NK-92 treated with Interleukin-12 subunit alpha and Interleukin-12 subunit beta, amount 100 ng/mL, for 24 hours (cell line): ENCODE measurements at places on chromosomes 5 and 9.

DNA sequence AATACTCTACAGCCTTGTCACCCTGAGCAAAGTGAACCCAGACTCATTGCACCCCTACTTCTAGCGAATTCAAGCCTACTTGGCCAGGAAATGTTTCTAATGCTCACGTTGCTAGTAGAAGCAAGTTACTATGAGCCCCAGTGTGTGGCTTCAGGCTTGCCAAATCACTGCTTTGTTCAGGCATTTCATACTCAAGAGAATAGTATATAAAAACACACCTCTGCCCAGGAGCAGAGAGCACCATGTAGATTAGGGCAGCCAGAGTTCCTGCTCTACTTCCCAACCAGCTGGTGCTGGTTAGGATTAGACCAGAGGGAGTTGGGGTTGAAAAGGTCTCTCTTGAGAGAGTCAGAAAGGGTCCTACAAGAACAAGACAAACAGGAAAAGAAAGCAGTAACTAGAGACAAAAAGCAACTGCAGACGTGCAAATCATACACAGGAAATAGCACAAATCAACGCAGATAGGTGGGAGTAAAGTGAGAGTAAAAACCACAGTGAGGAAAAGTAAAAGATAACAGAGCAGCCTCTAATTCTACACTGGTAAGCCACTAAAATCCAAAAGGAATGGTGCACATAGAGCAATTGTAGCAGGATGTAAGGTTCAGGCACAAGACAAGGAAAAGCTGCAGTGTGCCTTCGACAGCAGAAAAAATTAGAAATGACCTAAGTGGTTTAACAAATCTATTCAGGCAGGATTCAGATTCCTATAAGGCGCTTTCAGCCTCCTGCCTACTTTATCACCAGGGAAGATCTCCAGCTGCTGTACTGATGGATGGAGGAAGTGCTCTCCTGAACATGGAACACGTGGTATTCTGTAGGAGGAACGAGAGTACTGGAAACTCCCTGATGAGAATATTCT is 49.6 kb upstream of the KIF2A start:
- DNase-seq: no peak

DNA sequence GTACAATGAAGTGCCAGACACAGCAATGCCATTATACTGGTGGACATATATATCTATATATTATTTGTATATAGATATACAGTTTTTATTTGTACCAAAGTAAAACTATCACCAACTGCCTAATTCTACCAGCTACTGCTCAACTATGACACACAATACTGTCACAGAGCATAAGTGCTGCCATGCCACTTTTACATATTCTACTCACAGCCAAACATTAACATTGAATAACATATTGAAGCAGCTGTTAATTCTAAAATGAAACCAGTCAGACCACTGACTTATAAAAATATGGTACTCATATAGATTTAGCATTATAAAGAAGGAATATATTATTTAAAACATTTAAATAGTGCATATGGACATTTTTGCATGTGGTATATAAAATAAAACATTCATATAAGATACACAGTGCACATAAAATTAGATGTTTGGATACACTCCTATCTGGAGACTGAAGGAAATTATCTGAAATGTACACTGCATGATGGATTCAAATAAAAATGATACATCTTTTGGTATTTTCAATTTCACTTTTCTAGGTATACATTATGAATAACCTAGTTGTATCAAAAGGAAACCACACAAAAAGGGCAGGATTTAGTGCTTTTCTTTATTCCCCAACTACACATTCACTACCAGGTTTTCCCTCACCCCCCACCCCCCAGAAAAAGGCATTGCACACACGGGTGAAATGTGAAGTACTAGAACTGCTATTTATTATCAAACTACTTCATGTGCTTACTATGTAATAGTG is 48.9 kb downstream of the PKD2L2 start:
- DNase-seq: no peak

DNA sequence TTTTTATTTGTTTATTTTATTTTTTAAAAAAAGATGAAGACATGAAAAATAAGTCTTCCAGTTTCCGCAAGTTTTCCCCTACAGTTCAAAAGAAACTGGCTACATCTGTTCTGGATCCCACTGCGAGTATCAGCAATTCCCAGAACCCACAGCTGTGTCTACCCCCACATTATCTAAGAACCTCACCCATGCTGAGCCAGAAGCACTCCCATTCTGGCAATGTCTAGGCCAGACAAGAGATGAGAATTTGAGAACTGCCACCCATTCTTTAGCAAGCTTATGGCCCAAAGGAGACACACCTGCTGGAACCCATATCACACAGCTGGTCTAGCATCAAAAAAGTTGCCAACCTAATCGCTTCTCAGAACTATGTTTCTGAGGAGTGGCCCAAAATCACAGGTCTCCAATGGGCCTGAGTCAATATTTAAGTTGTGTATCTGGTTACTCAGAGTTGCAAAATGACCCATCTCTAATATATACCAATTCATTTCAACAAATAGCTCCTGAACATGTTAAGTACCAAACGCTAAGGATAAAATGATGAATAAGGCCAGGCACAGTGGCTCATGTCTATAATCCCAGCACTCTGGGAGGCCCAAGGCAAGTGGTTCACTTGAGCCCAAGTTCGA is 27.1 kb downstream of the MTMR12 start:
- no peak for DNase-seq

GRCh38 chr5:76292620-76293322 is 110.3 kb upstream of the IQGAP2 start:
- DNase-seq: no peak

DNA sequence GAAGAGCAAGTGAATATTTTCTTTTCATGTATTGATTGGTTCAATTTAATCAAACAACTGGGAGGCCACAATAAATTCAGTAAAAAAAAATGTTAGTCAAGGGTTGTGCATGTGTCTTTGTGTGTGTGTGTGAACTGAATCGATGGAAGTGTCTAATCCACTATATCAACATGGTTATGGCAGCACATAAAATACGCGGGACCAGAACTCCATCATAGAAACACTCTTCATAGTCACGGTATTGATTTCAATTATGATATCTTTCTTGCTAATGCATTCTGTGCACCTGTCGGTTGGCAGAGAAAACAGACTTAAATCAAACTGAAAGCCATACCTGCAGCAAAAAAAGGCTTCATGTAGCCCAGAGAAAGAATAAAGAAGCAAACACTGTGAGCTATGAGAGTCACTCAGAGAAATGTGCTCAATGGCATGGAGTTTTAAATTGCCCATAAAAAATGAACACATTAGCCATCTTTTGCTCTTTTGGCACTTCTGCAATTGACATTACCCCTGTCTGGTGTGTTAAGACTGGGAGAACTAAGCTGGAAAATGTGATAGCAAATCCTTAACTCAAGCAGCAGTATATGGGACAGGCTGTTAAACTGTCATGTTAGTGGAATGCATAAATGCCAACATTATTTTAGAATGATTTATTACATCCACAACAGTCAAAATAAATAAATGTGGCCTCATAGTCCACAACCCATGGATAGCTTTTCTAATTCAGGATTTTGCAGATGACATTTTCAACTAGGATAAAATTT is 642.4 kb upstream of the C9orf72 start:
- no peak for DNase-seq

GRCh38 chr5:55903121-55903701 is 52.1 kb downstream of the IL31RA start:
- no peak for DNase-seq

DNA sequence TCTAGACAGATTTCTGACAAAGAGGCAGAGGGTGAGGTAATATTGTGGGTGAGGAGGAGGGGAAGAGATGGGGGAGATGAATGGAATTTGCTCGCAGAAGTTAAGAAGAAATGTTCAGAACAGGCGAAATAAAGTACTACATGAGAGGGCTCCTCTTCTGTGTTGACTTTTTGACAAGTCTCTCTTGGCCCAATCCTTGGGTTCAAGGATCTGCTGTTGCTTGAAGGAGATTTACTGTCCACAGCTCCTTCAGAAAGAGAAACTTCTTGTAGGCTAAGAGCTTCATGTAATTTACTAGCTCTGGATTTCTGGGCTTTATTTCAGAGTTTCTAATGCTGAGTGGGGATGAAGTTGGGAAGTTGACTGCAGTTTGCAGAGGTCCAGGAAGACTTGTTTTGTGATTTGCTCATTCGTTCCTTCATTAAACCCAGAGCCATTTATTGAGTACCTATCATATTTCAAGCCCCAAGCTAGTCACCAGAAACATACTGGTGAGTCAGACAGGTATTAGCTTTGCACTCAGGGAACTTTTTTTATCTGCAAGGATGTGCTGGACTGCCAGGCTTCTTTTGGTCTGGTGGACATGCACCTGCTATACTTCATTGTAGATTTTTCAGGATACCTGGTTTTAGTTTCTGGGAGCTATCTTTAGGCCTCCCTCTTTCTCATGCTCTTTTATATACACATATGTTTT is 402.9 kb upstream of the CLINT1 start:
- no peak for DNase-seq

GRCh38 chr9:95067897-95068296 is 249.6 kb downstream of the FANCC start:
- DNase-seq: no peak

DNA sequence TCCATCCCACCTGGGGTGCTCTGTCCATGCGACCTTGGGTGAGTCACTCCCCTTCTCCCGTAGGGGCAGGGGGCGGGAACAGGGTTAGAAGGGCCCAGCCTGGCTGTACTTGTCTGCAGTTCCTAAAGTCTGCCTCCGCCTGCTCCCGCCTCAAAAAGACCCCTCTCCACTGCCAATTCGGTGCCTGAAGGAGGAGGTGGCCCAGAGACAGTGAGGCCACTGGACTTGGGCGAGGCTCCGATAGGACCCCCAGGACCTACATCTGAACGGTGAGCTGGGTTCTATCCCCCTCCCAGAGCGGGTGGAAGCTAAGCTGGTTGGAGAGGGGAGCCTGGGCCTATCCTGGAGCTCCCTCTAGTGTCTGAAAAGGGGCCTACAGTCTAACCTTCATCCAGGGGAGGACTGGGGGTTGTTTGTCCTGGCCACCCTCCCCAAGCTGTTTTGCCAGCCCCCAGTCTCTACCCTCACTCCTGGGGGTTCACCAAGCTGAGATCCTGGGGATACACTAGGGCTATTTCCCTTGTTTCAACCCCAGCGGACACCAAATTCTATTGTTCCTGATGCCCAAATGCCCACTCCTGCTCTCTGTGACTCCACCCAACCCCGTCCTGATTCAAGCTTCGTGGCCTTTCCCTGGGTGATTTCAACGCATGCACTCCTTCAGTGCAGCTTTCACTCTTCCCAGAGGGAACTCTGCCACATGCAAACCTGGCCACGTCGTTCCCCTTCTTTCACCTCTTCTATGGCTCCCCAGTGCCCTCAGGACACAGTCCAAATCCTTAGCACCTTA is 6.1 kb upstream of the CRB2 start:
- DNase-seq: peak; percentile 13

- DNase-seq: no peak
Observed at GRCh38 chr5:44384816-44385215, 4.4 kb downstream of the FGF10 start.

GRCh38 chr9:114505187-114506081 is at the start of gene WHRN:
WHRN (minus strand) TSS chr9:114505473; CDS start chr9:114504801, 672 bp downstream.
- DNase-seq: no peak

- no peak for DNase-seq
Observed at GRCh38 chr5:175809531-175810121, 61.8 kb upstream of the CPLX2 start.

GRCh38 chr5:153276151-153276550 is 214.3 kb upstream of the GRIA1 start:
- DNase-seq: no peak

DNA sequence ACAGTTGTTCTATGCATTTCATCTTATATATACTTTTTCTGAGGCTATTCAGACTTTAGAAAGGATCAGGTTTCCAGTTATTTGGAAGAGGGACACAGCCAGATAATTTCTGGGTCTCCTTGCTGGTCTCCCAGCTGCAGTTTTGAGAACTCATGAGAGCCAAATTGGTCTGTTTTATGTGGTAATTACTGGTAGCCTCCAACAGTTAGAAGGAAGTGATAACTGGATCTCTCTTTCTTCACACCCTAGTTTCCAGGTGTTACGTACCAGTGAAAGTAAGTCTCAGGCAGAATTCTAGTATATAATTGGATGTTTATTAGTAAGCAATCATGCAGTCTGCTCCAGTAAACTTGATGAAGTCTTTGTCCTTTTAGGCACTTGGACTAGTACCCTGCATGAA is 63.2 kb upstream of the RPS23 start:
- DNase-seq: no peak
